ENCODE measurements at places on chromosomes 1 and 21.

GRCh38 chr21:36184545-36184944, 27.9 kb downstream of the DOP1B start:
- DNase-seq, result no peak

DNA sequence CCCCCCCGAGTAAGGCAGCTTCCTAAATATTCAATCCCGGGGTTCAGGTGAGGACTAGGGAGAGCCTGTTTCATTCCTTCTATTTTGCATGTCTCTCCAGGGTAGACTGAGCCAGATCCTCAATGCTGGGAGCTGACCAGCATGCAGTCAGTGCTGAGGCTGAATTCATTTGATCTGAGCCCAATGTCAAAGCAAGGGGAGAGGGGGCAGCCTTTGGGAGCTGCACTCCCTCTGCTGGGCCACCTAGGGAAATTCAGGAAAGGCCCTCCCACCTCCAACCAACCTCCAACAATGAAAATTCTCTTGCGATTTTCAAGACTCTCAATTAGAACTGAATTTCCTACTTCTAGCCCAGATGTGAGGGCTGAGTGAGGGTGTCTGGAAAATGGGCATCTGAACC, 371.2 kb downstream of the NPHP4 start:
- no peak for DNase-seq

DNA sequence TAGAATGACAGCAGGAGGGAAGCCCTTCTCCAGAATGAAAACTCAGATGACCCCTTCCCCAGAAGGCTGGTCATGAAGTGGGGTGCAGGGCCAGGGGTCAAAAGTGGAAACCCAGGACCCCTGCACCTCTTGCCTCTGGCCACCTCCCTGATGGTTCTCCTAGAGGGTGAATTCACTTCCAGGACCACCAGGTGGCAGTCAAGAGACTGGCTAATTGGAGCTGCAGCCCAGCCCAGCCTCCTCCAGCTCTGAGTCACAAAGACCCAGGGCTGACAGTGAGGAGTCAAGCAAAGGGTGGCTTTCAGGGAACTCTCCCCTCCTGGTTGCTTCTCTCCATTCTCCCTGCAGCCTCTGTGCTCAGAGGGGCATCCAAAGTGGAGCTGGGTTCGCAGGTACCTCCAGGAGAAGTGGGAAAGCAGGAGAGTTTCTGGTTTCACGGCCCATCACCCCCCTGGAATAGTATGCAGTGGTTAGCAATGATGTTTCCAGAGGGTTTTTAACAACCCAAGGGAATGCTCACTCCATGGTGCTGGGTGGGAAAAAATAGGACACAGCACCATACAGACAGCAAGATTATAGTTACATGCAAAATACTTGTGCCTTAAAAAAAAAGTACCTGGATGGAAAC, 6.1 kb upstream of the EPHB2 start:
- peak; percentile 63 for DNase-seq

GRCh38 chr1:10833630-10834557, 37.4 kb upstream of the CASZ1 start:
- DNase-seq, result no peak

GRCh38 chr1:53754484-53755312, 15.7 kb upstream of the GLIS1 start:
- no peak for DNase-seq

DNA sequence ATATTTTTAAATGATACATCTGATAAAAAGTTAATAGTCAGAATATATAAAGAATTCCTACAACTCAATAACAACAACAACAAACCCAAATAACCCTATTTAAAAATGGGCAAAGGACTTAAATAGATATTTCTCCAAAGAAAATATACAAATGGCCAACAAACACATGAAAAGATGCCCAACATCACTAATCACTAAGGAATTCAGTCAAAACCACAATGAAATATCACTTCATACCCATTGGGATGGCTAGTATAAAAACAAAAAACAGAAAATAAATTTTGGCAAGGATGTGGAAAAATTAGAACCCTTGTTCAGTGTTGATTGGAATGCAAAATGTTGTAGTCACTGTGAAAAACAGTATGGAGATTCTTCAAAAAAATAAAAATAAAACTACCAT, 184.8 kb upstream of the RAB4A start:
- DNase-seq, result no peak

- no peak for DNase-seq
These were observed 526.6 kb downstream of the MRPL39 start for GRCh38 chr21:25080661-25081060.

DNA sequence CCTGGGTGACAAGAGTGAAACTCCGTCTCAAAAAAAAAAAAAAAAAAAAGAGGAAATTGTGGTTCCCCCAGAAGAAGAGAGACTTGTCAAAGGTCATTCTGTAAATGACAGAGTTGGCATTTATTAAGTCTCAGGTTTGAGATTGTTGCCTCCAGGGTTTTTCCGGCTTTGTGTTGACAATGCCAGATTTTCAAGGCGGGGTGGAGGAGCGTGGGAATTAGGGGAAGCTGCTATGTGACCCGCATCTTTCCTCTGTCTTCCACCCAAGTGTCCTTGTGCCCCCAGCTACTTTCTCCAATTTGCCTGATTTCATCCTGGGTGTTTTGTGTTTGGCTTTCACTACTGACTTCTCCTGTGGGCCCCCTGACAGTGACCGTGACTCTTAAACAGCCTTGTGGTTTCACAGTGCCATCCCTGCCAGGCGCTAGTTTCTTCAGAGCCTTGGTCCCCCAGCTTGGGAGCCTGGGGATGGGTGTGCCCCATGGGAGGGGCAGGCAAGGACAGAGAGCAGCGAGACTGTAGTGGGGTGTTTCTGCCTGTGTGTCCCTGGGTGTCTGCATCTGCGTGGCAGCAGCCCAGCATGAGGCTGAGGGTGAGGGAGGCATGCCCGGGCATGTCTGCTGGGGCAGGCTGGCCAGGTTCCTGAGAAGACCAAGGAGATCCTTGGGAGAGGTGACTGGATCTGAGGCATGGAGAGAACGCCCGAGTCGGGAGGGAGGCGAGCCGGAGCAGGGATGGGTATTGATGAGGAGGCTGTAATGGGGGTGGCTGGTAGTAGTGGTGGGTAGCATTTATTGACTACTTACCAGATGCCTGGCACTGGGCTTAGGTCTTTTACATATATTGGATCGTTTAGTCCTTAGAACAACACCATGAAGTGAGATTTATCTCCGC, 46.3 kb downstream of the IER5 start:
- DNase-seq, result no peak

DNA sequence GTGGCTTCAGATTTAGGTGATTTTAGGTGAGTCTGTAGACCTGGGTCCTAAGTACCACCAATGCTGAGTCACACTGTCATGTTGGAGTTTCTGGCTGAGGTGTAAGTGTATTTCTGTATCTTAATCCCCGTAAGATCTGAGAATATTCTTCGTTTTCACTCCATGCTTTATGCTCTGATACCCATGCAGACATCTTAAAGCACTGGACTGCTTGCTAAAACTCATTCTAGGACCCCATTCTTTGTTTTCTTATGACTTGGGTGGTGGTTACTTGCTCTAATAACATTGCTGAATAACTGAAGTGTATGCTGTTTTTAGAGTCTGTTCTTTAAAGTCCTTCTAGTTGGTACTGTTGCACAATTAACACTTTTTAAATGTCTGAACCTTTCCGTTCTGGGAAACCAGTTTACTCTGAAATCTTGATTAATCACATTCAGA, 36.6 kb downstream of the CDC42 start:
- no peak for DNase-seq

- no peak for DNase-seq
These were observed 865 bp downstream of the ATP5IF1 start for GRCh38 chr1:28236656-28237322.

- no peak for DNase-seq
These were observed 284.5 kb downstream of the DSCAM start for GRCh38 chr21:40562242-40563002.

- DNase-seq, result no peak
These were observed 72.0 kb upstream of the VAV3 start for GRCh38 chr1:108036796-108037562.

Measured in stimulated activated CD8-positive, alpha-beta memory T cell treated with anti-CD3 and anti-CD28 coated beads, Interleukin-7, amount 100 ng/mL, for 24 hours (primary cell).